ENCODE measurements at places on chromosomes 4 and X.

- no peak for DNase-seq
Measured at GRCh38 chr4:139042981-139043460, 27.4 kb downstream of the NOCT start.

DNA sequence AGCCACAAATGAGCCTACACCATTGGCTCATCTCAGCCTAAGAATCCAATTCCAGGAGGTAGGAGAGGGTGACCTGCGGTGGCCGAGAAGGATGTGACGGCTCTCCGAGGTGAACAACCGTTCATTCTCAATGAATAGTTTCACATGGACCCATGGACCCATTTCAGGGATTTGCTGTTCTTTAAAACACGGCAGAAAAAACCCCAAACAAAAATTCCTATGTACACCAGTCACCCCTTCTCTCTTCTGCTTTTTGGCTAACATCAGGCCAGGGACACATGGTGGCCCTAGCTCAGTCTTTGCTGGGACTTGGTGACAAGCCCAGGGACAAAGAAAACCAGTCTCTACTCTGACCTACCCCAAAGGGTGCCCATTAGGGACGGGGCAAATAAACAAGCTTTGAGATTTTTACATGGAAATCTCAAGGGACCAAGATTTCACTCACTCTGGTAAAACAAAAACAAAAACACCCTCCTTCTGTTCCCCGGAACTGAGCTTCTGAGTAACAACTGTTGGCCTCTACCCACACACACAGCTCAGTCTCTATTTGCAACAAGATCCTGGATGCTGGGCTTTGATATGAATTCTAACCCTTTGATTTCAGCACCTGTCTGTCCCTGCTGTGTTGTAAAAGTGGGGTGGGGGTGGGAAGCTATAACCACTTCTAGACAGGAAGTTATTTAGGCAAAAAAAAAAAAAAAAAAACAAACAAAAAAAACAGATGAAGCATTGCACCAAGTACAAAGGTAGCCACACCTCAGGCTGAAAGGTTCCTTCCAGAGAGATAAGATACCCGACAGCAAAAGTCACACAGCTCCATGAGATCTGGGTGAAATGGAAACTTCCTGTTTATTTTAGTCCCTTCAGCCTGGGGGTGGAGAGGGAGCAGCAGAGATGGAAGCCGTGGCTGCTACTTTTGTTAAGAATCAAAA lies 49.0 kb downstream of the DDX3X start:
- peak; percentile 59 for DNase-seq

- DNase-seq, result no peak
Measured at GRCh38 chrX:20654596-20655106, 387.9 kb upstream of the RPS6KA3 start.

- no peak for DNase-seq
Measured at GRCh38 chr4:7351014-7351413, 83.7 kb downstream of the PSAPL1 start.

DNA sequence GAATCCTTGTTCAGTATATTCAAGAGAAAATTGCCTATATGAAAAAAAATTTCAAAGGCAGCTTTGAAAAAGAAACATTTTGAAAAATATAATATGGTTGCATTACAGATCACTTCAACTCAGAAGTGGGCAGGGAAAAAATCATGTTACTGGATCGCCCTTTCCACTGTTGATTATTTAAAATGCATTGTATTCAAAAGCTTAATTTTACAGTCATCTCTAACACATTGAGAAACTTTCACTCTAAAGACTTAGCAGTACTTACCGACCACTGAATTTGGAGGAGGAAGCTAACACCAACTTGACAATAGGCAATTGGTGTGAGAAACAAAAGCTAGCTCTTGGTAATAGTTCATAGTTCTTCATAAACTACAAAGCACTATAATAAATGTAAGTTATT lies 101.9 kb downstream of the CEP135 start:
- no peak for DNase-seq

GRCh38 chrX:12080265-12080664 lies 58.0 kb upstream of the FRMPD4 start:
- DNase-seq, result peak; percentile 0
